Fibroblast of skin of back (primary cell): ENCODE measurements at places on chromosomes 12 and 14.

DNA sequence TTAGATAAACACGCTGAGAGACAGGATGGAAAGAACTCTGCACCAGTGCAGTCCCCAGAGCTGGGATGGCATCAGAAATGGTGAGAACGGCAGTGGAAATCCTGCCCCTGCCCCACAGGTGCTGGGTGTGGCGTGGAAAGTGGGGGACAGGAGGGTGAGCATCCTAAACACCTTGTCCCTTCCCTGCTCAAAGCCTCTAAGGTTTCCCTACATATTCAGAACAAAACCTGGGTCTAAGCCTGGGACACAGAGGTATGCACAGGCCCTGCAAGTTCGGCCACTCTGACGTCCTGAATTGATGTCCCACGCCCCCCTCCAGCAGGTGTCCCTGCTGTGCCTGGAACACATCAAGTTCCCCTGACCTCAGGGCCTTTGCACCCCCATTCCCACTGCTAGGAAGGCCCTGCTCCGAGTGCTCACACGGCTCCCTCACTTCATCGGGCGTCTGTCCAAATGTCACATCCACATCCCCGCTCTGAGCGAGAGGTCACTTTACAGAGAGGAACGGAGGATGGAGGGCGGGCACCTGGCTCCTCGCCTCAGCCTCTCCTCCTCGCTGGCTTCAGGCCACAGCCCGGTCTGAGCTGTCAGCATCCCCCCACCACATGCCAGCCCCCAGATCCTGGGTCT is 38.5 kb upstream of the SFSWAP start:
- DNase-seq = no peak

DNA sequence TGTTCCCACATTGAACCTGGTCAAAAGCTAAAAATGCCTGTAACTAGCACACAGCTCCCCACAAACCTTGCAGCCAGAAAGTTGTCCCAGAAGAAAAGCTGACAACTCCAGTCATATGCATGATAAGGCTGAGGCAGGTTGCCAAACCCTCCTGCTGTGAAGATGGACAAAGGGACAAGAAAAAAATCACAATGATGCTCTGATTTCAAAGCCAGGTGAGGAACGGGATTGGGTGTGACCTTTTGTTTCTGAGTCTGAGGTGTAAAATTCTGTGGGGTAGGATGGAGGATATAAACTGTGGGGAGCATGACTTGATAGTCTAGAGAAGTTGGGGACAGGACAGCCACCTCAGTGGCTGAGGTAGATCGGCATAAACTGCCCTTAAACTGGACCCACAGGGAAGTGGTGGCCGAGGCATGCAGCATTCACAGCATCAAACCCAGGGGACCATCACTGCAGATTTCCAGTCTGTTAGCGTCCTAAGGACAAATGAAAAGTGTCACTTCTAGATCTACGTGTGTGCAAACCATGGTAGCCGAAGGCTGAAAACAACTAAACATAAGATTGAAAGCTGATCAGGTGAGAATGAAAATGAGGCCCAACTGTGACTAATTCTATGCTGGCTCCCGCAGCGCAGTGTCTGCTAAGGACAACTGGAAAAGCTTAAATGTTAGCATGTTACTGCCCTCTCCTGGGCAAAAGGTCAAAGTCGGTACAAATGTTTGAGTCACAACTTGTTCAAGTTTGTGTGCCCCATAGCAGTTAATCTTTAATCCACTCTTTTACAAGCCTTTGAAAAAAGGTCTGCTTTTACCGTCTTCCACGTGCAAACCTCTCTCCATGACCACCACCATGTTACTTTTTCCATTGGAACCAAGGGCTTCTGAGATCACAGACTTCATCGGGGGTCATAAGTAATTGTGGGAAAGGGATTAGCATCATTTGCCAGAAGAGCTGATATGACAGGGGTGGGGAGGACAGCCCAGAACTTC is 39.8 kb downstream of the GRIN2B start:
- DNase-seq = peak; percentile 51

DNA sequence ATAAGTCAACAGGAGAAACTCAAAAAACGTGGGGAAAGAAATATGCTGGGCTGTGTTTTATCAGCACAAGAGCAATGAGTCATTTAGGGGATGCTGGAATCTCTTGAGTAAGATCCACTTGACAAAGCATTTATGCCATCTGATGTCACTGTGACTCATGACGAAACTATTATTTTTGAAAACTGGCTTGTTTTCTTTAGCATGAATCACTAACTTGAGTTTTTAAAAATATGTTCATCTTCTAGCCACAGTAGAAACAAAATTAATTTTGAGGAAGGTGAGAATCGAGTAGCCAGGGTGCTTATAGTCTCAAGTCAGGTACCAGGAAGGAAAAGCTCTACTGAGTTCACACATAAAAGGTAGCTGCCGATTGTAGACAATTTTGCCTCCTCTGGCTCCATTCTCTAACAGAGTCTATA is 456.2 kb upstream of the MGAT4C start:
- peak; percentile 99 for DNase-seq

DNA sequence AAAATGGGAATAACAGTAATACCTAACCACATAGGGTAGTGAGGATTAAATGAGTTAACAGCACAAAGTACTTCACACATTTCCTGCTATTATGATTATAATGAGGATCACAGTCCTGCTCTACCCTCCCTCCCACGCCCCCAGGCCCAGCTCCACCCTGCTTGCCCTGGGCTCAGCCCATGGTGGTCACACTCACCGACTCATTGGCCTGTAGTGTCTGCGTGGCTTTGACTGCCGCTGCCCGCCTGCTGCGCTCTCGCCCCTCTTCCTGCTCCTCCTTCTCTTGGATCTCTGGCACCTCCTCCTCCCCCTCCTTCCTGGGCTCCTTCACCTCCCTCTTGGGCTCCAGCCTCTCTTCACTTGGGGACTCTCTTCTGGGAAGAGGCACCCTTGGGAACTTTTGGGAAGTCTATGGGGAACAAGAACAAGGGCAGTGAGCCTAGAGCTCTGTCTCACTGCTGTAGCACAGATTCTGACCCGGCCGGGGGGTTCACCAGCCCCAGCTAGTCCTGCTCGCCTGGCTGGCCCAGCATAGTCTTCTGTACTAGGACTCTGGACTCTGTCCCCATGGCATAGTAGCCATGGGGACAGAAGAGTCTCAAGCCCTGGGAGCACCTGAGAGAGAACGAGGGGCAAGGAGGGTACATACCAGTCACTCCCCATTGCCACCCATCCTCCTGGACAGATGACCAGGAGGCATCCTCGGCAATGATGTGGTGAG is 7.1 kb upstream of the PNMA1 start:
- no peak for DNase-seq

GRCh38 chr12:78179346-78179745 is 348.7 kb downstream of the NAV3 start:
- DNase-seq = no peak

GRCh38 chr14:54182419-54183045 is 214.3 kb upstream of the CDKN3 start:
- peak; percentile 61 for DNase-seq

GRCh38 chr12:27309293-27309994 is 23.2 kb upstream of the BMAL2 start:
- no peak for DNase-seq

- DNase-seq = peak; percentile 15
Measured at GRCh38 chr12:109744986-109745942, 31.6 kb downstream of the FAM222A start.

- no peak for DNase-seq
Measured at GRCh38 chr14:59294662-59294992, 106.2 kb downstream of the DAAM1 start.

DNA sequence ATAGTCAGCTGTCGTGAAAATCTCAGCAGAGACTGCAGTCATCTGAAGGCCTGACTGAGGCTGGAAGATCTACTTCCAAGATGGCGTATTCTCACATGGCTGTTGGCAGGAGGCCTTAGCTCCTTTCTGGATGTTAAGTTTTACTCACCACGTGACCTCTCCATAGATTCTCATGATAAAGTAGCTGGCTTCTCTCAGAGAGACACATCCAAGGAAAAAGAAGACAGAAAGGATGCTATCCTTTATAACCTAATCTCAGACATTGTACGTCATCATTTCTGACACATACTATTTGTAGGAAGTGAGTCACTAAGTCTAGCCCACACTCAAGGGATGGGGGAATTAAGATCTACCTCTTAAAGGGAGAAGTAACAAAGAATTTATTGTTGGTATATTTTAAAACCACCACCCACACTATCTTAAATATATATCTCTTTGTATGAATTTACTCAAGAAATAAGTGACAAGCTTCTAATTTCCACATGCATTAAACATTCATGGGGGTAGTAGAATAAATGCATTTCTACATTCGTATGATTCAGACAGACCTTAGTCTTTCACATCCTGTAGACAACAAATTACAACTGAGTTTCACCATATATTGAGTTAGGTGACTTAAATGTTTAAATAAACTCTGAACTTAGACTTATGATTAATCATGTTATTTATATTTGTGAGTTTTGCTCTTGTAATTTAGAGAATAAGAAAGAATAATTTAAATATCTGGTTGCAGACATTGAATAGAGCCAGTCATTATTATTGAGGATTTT is 411.0 kb downstream of the LRIG3 start:
- peak; percentile 83 for DNase-seq

DNA sequence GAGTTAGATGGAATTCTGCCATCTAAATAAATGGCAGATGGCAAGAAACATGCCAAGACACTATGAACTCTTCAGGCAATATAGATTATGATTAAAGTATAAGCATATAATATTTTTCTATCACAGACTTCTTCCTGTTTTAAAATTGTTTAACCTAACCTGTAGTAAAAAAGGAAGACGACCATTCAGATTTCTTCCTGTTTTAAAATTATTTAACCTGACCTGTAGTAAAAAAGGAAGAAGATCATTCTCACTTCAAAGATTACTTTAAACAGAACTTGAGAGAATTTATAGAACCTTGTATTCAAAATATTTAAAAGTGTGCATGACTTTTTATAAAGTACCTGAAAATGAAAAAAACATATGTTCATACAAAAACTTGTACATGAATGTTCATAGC is 63.5 kb downstream of the RPS6KA5 start:
- DNase-seq = no peak

DNA sequence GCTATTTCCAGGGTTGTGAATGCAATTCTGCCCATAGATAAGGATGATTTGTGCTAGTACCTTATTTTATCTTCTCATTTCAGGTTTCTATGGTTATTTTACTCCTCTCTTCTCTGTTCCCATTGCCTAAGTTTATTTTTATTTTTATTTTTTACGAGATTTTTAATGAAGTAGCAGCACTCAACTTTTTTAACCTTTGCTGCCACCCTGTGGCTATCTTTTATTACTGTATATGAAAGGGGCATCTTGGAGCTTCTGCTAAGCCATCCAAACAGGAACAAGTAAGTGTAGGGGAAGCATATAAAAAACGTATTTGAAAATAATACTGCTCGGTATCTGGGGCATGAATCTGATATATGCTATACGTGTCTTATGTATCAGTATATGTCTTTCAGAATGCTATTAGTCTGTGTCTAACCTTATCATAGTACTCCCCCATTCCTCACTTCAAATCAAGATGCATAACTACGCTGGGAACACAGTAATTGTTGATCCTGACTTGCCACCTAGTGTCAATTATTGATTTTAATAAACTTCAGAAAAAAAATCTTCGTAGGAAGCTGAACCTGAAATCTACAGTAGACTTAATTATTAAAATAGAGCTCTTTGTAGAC is 60.3 kb downstream of the KLRG1 start:
- DNase-seq = peak; percentile 44

DNA sequence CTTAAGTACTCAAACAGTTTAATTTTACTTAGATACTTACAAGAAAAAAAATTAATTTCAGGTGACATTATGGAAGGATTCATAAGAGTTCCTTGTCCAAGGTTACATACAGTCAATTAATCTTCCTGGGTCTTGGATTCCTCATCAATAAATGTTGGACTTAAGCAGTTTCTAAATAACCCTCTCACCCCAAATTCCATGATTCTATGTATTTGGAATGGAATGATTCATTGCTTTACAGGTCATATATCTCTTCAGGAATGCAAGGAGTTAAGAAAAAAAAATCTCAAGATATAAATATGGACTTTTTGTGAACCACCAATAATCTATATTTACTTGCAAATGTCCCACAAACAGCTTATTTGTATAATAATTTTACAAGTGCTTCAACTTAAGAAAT is 84.2 kb upstream of the BMP4 start:
- peak; percentile 60 for DNase-seq

DNA sequence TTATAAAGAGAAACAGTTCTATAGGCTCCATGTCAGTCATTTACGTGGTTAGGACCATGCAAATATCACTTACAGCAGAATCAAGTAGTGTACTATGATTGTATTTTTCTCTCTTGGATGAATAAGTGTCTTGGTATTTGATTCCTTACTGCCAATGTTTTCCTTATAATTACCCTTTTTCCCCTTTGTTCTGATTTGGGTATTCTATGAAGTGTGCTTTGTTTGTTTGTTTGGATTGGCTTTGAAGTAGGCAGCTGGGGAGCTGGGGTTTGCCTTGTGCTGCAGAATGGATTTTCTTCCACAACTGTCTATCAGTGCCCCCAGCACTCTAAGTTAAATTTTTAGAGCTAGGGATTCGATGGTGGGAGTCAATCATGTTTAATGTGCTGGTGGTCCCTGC is 12.4 kb downstream of the TMEM120B start:
- DNase-seq = no peak

GRCh38 chr12:68967046-68967445 is 34.1 kb upstream of the CPM start:
- no peak for DNase-seq

- peak; percentile 77 for DNase-seq
Measured at GRCh38 chr14:75069121-75069810, at the start of gene ZC2HC1C. TSS of gene ZC2HC1C (plus strand) at chr14:75069641. CDS start at chr14:75070574, 933 bp downstream.

GRCh38 chr12:95731519-95731958 is 59.0 kb downstream of the NTN4 start:
- no peak for DNase-seq

- no peak for DNase-seq
Measured at GRCh38 chr12:27530157-27530922, 6.3 kb downstream of the PPFIBP1 start.

GRCh38 chr12:121530600-121531355 is 50.0 kb downstream of the KDM2B start:
- DNase-seq = peak; percentile 78

- no peak for DNase-seq
Measured at GRCh38 chr14:35340616-35341453, 48.7 kb downstream of the PSMA6 start.

- DNase-seq = peak; percentile 90
Measured at GRCh38 chr12:92927055-92927435, 2.0 kb downstream of the EEA1 start.

DNA sequence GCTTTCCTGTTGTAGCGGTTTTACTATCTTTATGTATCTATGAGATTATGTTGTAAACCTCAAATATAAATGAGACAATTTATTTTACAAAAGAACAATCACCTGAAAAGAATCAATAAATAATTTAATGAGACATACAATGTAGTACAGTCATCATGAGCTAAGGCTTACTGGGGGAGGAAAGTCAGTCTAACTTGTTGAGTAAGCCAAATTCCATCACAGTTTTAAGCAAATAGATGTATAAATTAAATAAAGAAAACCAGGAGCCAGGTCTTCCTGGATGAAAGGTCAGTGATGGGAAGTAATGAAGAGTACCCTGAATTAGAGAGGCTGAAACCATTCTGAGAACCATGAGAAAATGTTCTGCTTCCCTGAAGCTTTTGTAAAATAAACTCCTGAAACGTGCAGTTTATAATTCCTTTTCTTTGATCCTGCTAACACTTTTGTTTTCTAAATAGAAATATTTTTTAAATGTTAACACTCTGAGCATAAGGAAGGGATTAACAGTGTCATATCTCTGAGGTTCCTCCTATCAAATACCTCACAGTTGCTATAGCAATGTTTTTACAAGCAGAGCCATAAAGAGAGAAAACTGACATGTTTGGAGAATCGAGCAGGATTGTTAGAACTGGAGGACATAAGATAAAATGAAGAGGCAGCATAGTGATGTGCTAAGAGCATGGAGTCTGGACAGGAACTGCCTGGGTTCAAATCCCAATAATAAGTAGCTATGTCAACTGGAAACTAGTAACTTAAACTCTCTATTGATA is 444.9 kb upstream of the FOXG1 start:
- peak; percentile 15 for DNase-seq
